NCI-H82 (cell line): ENCODE measurements at places on chromosomes 4 and X.

DNA sequence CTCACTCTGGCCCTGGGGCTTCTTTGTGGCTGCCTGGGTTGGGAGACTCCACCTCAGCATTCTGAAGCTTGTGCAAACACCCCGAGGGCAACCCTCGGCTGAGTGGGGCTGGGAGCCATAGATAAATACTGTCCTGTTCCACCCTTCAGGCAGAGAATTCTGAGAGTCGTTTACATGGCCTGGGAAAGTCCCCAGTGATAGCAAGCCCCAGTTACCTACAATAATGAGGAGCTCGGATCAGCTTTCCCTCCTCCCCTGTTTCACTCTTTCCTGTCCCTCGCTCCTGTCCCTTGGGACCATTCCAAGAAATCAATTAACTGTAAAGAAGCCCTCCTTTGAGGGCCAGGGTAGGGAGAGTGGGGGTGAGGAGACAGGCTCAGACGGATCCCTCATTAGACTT is 31.6 kb upstream of the DDX3X start:
- DNase-seq: peak; percentile 11

GRCh38 chr4:137312257-137312656 is 220.0 kb downstream of the PCDH18 start:
- DNase-seq: no peak

DNA sequence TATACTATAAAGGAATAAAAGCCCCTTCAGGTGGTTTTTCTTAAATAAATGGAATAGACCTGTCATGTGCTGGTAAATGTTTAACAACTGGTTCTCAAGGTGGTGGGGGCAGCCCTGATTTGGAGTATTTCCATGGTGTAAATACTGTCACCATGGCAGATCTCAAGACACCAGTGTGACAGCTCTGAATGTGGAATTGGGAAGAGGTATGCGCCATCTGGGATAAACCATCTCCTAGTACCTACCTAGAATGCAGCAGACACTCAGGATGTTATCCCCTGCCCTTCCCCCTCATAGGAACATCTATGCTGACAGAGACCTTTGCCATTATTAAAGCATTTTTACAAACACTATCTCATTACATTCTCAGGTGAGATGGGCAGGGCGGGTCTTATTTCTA is 26.4 kb upstream of the TMSB4X start:
- no peak for DNase-seq

DNA sequence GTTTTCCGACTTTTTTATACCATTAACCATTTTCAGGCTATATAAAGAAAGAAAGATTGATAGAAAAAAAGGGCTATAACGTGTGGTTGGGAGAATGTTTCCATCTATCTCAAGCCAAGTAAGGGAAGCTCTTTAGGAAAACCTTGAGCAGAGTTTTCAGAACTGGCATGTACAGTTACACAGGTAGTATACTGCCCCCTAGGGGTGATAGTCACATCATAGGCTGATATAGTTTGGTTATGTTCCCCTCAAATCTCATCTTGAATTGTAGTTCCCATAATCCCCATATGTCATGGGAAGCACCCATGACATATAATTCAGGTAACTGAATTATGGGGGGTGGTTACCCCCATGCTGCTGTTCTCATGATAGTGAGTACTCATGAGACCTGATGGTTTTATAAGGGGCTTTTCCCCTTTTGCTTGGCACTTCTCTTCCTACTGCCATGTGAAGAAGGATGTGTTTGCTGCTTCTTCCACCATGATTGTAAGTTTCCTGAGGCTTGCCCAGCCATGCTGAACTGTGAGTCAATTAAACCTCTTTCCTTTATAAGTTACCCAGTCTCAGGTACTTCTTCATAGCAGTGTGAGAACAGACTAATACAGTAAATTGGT is 186.8 kb downstream of the TMA16 start:
- peak; percentile 72 for DNase-seq

GRCh38 chrX:78801522-78801921 is 54.0 kb downstream of the LPAR4 start:
- no peak for DNase-seq

GRCh38 chrX:32525234-32525633 is 686.1 kb downstream of the DMD start:
- DNase-seq: no peak
